GM12878 (cell line): ENCODE measurements at places on chromosomes 2 and 18.

- H3K36me3 ChIP-seq, result no peaks in the 10 kb centered on the region
- no peak for DNase-seq
- H3K4me1 ChIP-seq, result no peaks in the 10 kb centered on the region
- H3K4me3 ChIP-seq, result no peak overlapping the region
- no peaks in the 10 kb centered on the region for H3K27me3 ChIP-seq
- H3K27ac ChIP-seq, result no peak overlapping the region
These were observed 255.4 kb downstream of the EXOC6B start for GRCh38 chr2:72570413-72570812.

DNA sequence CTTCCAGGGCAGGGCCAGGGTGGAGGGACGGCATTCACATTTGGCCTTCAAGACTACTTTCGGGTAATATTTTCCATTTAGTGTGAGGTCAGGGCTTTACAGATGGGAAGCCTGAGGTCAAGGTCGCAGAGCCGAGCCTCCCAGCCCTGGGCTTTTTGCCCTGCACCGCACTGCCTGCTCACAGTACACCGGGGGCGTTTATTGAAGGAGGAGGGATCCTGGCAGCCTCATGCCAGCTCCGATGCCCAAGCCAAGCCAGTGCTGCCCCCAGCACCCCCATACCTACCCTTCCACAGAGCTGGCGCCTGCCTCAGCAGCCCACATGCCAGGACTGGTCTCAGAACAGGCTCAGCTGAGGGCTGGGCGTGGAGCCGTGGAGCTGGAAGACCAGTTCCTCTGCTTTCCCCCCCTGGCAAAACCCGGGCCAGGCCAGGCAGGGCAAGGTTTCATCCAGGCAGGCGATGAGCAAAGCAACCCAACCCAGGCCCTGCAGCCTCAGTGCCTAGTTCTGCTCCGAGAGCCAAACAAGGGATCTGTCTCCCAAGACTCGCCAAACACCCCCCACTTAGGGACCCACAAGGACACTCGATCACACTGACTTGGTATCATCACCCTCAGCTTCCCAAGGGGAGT is 11.9 kb downstream of the SDC1 start:
- H3K27ac ChIP-seq, result peak overlapping the region; percentile 78
- no peaks in the 10 kb centered on the region for H3K27me3 ChIP-seq
- no peak for DNase-seq
- no peaks in the 10 kb centered on the region for H3K36me3 ChIP-seq
- H3K4me3 ChIP-seq, result peak overlapping the region; percentile 20; the same call in 1 of the 2 replicates
- peaks cover 58% of the 10 kb centered on the region for H3K4me1 ChIP-seq

DNA sequence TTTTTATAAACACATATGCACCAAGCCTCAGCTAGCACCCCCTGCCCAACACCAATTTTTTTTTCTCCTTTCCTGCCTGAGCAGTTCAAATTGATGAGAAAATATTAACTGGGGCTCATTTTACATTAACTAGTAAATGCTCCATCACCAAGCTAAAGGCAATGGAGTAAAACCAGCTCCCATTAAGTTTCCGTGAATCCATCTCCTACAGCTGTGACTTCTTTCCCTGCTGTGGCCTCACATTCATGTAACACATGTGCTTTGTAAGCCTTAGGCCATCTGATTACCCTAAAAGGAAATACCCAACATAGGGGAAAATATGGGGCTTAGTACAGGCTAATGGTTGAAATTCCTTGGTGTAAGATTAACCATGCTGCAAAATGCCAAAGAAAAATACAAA is 60.8 kb downstream of the DNER start:
- no peaks in the 10 kb centered on the region for H3K36me3 ChIP-seq
- H3K4me3 ChIP-seq, result no peak overlapping the region
- H3K4me1 ChIP-seq, result no peaks in the 10 kb centered on the region

DNA sequence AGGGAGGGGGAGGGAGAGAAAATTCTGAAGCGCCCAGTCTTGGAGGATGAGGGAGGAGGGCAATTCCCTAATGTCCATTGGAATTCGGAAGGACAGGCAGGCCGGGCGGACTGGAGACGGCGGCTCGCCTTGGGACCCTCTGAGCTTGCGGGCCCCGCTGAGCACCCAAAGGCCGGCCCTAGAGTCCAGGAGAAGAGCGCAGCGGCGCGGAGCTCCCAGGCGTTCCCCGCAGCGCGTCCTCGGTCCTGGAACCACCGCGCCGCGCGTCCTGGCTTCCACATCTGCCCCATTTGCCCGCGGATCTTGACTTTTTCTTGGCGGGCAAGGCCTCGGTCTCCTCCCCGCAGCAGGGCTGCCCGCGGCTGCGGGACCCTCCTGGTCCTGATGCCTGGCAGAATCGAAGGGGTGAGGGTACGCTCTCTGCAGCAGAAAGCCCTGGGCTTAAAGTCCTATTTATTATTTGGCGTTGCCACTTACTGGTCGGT is 675 bp upstream of the MLPH start:
- DNase-seq, result no peak
- H3K27me3 ChIP-seq, result 0 out of 2 replicates have a peak, but pooled peaks cover 6% of the 10 kb centered on the region
- H3K4me3 ChIP-seq, result no peak overlapping the region
- no peaks in the 10 kb centered on the region for H3K4me1 ChIP-seq
- no peak overlapping the region for H3K27ac ChIP-seq

GRCh38 chr2:128498589-128498988 is 179.9 kb upstream of the HS6ST1 start:
- H3K4me3 ChIP-seq, result no peak overlapping the region
- no peaks in the 10 kb centered on the region for H3K27me3 ChIP-seq
- H3K27ac ChIP-seq, result no peak overlapping the region
- H3K36me3 ChIP-seq, result no peaks in the 10 kb centered on the region
- H3K4me1 ChIP-seq, result no peaks in the 10 kb centered on the region

DNA sequence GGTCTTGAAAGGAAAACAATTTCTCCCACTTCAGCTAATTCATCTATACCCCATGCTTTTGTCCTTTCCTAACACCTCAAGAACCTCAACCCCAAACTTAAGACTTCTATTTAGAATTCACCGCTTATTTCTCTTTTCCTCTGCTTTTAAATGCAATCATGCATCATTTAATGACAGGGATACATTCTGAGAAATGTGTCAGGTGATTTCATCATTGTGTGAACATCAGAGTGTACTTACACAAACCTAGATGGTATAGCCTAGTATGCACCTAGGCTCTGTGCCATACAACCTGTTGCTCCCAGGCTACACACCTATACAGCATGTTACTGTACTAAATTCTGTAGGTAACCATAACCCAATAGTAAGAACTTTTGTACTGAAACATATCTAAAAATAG is 22.9 kb downstream of the ARL5A start:
- H3K27me3 ChIP-seq, result no peaks in the 10 kb centered on the region
- H3K4me1 ChIP-seq, result no peaks in the 10 kb centered on the region

DNA sequence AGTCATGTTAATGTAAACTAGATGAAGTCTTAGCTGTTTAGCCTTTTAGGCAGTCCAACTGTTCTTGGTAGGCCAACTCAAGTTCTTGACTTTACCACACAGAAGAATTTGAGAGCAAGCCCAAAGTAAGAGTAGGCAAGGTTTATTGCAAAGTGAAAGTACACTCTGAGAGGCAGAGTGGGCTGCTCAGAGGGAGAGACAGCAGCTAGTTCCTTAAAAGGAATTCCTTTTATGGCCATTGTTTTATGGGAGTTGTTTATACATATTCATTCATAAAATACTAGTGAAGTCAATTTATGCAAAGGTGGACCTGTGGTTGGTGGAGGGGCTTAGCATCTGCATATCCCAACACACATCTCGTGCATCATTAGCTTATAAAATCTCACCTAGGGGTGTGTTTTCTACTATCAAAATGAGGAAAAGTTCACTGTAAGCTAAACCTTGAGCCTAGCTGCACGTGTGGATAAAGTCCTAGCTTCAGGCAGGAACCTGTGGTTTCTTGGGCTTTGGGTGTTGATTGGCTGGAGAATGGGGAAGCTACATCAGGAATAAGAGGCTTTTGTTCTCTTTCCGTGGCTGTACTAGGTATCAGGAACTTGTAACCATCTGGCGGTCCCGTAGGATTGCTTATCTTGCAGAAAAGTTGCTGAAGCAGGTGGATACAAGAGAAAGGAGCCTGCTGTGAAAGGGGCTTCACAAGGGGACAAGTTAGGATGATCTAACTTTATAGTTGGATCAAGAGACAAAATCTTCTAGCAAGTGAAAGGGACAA is 110.4 kb upstream of the GULP1 start:
- no peaks in the 10 kb centered on the region for H3K36me3 ChIP-seq
- H3K4me3 ChIP-seq, result no peak overlapping the region
- no peak overlapping the region for H3K27ac ChIP-seq
- H3K27me3 ChIP-seq, result no peaks in the 10 kb centered on the region
- no peak for DNase-seq

- H3K27me3 ChIP-seq, result no peaks in the 10 kb centered on the region; the same call in 1 of the 2 replicates
- DNase-seq, result no peak
- no peaks in the 10 kb centered on the region for H3K36me3 ChIP-seq
- H3K4me1 ChIP-seq, result no peaks in the 10 kb centered on the region
- no peak overlapping the region for H3K4me3 ChIP-seq
These were observed 209.8 kb downstream of the KCNJ3 start for GRCh38 chr2:154908327-154908726.

GRCh38 chr18:65439188-65439587 is 311.6 kb upstream of the CDH7 start:
- no peak overlapping the region for H3K4me3 ChIP-seq
- no peak overlapping the region for H3K27ac ChIP-seq
- no peaks in the 10 kb centered on the region for H3K36me3 ChIP-seq
- H3K4me1 ChIP-seq, result no peaks in the 10 kb centered on the region
- no peaks in the 10 kb centered on the region for H3K27me3 ChIP-seq
- no peak for DNase-seq

GRCh38 chr2:58427572-58428095 is 186.5 kb upstream of the FANCL start:
- no peaks in the 10 kb centered on the region for H3K4me1 ChIP-seq
- H3K27me3 ChIP-seq, result no peaks in the 10 kb centered on the region; the same call in none of the 2 replicates
- H3K27ac ChIP-seq, result no peak overlapping the region
- H3K4me3 ChIP-seq, result peak overlapping the region; percentile 55
- no peak for DNase-seq
